ENCODE measurements at places on chromosomes 6 and 20.

GRCh38 chr6:170235391-170236125, 55.3 kb downstream of the DLL1 start:
- no peak for DNase-seq

- DNase-seq: no peak
Measured at GRCh38 chr6:35146453-35146852, 5.3 kb upstream of the TCP11 start.

DNA sequence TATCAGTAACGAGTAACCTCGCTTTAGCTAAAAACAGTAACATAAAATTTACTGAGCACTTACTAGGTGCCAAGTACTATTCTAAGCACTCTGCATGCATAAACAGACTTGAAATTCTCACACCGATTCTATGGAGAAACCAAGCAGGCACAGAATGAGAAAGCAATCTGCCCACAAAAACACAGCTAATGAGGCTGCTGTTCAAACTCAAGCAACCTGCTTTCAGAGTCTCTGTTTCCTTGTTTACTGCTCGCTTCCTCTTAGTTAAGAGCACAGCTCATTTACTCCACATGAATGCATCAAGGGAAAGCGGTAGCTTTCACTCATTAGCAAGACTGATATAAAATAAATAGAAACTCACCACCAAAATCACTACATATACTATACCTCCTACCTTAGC, 37.4 kb downstream of the PRKN start:
- DNase-seq: no peak

DNA sequence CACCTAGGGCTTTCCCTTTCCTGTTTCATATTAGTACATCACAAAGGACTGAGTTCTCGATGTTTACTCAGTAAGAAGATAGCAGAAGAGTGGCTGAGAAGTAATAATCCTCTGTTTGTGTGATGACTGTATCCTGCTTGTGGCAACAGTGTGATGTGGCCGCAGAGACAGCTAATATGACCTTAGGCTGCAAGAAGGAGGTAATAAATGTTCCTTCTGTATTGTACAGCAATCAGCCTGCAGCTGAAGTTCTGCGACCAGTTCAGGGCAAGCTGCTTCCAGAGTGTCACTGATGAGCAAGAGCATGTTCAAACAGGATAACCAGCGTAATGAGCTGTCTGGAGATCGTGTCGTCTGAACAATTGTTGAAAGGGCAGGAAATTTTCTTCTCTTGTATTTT, 70.9 kb downstream of the OPN5 start:
- DNase-seq: no peak

GRCh38 chr6:159892053-159892452, 1.3 kb downstream of the MAS1 start:
- DNase-seq: no peak

Measured in NCI-H1417 treated with DMSO at 0.1 percent for 48 hours (cell line).